ENCODE measurements at places on chromosomes 3 and 15. TPM values are rescaled to one million over a fixed set of nuclear protein-coding genes. Genes with fewer than 3 reads are reported as not detected.
A peak's percentile ranks its signal among the peaks of the same experiment; 100 is the strongest.

The PLCD1 gene
- 33.3 TPM for total RNA-seq

The EPHA3 gene
- 0.17 TPM for total RNA-seq

The GLCE gene
- 18.0 TPM for total RNA-seq

The CCDC54 gene
- not detected for total RNA-seq

GRCh38 chr15:70358871-70359647 lies 261.3 kb upstream of the TLE3 start:
- DNase-seq: no peak

DNA sequence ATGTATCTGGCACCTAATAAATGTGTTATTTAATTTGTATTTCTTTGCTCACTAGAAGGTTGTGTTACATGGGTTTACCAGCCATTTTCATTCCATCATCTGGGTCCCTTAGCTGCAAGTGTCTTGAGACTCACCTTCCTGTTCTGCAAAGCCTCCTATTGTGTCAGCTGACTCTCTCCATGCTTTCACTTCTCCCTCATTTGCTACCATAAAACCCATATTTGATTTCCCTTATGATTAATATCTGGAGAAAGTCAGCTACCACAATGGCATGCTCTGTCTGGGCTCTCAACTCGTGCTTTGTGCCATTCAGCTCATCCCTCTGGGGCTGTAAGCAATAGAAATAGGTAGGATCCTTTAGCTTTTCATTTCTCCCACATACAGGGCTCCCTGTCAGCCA lies 79.5 kb upstream of the EIF1B start:
- no peak for DNase-seq

DNA sequence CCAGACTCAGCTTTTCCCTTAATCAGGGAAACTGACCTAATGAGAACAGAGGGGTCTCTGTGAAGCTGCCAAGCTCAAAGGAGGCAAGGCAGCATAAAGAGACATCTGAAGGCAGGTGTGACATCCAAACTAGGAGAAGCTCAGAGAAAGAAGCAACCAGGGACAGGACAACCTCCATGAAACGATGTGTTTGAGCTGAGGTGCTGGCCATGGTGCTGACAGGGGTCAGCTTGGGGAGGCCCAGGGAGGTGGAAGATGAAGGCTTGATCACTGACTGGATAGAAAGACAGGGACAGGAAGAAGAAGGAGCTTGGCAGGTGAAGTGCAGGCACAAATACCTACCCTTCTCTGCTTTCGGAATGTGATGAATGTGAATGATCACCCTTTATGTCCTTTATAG lies 179.5 kb upstream of the NSMCE3 start:
- DNase-seq: peak; percentile 25

DNA sequence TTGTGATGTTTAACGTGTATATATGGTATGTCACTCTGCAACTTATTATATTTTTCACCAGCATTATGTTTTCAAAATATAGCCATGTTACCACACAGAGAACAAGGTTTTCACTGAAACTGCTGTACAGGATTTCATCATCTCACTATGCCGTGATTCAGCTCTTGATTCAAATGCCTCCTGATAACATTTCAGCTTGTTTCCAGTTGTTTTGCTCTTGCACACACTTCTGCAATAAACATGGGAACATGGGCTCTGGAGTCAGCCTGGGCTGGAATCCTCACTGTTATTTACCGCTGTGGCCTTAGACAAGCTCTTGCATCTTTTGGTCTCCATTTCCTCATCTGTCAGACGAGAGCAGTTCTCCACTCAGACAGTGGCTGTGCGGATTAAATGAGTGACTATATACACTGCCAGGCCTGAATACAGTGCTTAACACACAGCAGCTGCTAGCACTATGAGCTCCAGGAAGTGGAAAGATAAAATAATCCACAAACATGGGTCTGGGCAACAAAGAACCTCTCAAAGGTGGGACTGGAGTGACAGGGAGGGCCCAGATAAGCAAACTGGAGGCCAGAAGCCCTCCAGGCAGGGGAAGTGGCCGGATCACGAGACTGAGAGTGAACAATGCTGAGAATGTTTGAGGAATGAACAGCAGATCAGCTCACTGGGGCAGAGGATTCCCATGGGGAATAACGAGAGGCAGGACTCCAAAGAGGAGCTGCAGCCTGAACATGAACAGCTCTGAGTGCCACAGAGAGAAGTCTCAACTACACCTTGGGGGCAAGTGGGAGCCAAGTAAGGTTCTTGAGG lies 17.7 kb downstream of the NTRK3 start:
- DNase-seq: no peak

DNA sequence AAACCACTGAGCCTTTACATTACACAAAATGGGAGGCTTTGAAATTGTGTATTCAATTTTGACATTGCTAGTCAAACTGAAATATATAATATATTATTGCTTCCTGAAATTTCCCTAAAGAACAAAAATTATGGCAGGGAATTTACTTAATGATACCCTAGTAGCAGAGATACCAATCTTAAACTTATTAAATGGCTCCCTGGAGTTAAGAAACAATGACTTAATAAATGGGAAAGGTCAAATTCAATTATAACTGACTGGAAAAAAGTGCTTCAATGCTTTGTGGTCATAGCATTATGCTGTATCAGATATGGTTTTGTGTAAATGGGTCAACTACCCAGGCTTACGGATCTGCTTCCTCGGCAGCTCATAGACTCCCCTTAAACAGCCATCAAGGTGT lies 244.1 kb downstream of the CNTN3 start:
- DNase-seq: no peak

- DNase-seq: no peak
Measured at GRCh38 chr3:67783281-67784250, 129.2 kb upstream of the SUCLG2 start.

DNA sequence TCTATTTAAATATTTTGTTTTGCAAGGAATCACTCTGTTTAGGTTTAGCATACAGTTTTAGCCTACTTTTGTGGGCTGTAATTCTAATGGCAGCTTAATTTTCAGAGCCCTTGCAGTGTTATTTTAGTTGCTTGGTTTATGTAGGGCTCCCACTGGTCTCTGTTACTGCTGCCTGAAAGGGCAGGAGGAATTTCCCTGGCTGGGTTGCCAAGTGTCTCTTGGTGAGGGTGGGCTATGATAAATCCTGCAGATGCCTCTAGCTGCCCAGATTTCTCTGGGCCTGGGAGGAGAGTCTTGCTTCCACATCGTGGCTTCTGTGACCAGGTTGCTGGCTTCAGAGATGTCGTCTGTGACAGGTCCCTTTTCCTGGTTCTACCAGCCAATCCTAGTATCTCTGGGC lies 36.2 kb downstream of the ILDR1 start:
- no peak for DNase-seq

All from progenitor cell of endocrine pancreas (in vitro differentiated cells).